EH (cell line): ENCODE measurements at places on chromosomes 5 and 9.

GRCh38 chr5:159678657-159679392 is 237.5 kb upstream of the ADRA1B start:
- DNase-seq: no peak

DNA sequence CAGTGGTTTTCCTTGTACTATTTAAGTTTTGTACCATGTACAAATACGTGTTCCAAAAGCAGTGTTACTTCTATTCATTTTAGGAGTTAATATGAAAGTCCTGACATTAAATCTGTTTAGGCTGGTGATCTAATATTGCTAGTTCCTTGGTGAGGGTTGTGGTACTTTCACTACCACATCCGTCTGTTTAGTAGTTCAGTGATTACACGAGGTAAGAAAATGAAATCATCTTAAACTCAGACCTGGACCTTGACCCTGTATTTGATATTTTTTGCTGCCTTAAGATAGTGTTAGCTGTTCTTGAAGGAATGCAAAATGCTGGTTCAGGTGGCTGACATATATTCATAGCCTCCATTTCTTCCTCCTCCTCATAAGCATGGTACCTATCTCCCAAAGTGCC is 50.3 kb downstream of the MTAP start:
- no peak for DNase-seq

- no peak for DNase-seq
These were observed 1.1 kb downstream of the NFIB start for GRCh38 chr9:14312719-14313377.

GRCh38 chr5:143652108-143652700 is 159.8 kb upstream of the HMHB1 start:
- DNase-seq: peak; percentile 23

GRCh38 chr5:76607353-76607871 is 15.8 kb downstream of the F2RL2 start:
- peak; percentile 52 for DNase-seq

DNA sequence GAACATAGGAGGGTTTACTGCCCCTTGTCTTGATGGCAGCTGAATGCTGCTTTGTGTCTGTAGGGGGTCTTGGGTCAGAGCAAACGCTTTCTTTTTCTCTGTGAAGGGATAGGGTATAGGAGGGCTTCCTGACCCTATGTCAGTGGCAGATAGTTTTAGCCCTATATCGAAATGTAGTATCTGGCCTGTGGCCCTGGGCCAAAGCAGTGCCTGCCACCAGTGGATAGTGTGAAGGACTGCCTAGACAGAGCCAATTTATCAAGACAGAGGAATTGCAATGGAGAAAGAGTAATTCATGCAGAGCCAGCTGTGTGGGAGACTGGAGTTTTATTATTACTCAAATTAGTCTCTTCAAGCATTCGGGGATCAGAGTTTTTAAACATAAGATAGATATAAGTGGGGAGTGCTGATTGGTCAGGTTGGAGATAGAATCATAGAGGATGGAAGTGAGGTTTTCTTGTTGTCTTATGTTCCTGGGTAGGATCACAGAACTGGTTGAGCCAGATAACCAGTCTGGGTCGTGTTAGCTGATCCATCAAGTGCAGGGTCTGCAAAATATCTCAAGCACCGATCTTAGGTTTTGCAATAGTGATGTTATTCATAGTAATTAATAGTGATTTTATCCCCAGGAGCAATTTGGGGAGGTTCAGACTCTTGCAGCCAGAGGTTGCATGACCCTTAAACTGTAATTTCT is 178.5 kb downstream of the GDNF start:
- no peak for DNase-seq

DNA sequence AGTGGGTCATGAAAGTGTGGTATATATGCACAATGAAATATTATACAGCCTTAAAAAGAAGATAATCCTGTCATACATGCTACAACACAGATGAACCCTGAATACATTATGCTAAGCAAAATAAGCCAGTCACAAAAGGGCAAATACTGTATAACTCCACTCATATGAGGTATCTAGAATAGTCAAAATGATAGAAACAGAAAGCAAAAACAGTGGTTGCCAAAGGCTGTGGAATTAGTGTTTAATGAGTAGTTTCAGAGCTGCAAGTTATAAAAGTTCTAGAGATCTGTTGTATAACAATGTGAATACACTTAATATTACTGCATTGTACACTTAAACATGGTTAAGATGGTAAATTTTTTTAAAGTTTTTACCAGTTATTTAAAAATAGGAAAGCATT is 135.0 kb downstream of the OXCT1 start:
- no peak for DNase-seq

GRCh38 chr9:21764846-21765245 is 37.6 kb upstream of the MTAP start:
- DNase-seq: peak; percentile 36

- peak; percentile 85 for DNase-seq
These were observed 644.9 kb downstream of the CCDC171 start for GRCh38 chr9:16197578-16198370.

GRCh38 chr5:31362529-31362900 is 169.0 kb downstream of the CDH6 start:
- DNase-seq: peak; percentile 79

DNA sequence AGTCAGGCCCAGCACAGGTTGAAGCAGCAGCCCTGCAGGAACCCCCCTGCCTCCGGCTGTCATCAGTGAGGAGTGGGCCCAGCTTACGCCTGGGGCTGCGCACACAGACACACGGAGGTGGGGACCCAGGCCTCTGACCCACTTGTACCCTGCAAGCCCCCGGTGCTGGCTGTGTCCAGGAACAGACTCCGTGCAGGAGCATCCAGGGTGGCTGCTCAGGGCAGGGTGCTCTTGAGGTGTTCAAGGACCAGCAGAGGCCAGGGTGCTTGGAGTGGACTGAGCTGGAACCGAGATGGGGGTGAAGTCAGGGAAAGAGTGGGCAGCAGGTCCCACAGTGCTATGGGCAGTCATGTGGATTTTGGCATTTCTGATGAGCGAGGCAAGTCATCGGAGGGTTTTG is 199.5 kb downstream of the CACNA1B start:
- no peak for DNase-seq

- DNase-seq: no peak
These were observed 21.6 kb upstream of the C5orf46 start for GRCh38 chr5:147927901-147928300.

- no peak for DNase-seq
These were observed 17.0 kb downstream of the FOCAD start for GRCh38 chr9:20701060-20701459.

- DNase-seq: no peak
These were observed 65.9 kb downstream of the PRKACG start for GRCh38 chr9:68947842-68948569.

GRCh38 chr5:163569284-163569683 is 63.9 kb downstream of the MAT2B start:
- peak; percentile 19 for DNase-seq

DNA sequence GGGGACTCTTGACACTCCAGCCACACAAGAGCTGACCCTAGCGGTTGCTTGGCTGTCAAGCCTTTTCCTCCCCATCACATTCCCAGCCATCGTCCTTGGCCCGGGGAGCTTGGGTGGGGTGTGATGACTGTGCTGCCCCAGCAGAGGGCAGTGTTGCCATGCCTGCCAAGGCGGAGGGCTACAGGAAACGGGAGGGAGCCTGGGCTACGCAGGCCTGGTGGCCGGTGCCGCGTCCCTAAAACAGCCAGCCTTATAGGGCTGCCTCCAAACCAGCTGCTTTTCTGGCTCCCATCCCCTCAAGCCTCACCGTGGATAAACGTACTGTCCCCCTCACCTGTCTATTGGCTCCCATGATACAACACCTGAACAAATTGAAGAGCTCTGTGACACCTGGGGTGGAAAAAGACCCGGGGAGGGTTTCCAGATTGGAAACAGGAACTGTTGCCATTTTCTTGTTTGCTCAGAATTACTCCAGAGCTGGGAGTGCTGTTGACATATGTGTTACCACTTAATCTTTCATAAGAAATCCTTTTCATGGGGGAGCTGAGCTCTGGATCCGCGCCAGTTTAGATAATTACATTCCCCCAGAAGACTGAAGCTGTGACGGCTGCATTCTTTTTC is 72.8 kb upstream of the ASTN2 start:
- peak; percentile 70 for DNase-seq

- DNase-seq: peak; percentile 54
These were observed 166.9 kb upstream of the KLF9 start for GRCh38 chr9:70581214-70581954.

DNA sequence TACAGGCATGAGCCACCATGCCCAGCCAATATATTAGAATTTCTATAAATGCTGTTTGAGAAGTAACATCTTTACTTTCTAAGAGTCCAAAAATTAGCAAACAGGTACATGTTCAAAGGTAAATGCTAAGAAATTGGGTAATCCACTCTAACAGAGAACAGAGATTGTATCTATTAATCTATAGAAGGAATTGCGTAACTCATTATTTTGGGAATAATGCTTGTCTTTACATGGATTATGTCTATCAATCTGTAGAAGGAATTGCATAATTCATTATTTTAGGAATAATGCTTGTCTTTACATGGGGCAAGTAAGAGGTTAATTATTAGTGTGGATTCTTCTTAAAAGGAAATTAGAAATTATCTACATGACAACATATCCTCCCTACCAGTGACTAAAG is 30.5 kb downstream of the CCNH start:
- DNase-seq: no peak

- DNase-seq: no peak
These were observed 2.7 kb upstream of the LHX2 start for GRCh38 chr9:124008694-124009530.

GRCh38 chr9:125820100-125820804 is 73.1 kb downstream of the PBX3 start:
- DNase-seq: peak; percentile 21

DNA sequence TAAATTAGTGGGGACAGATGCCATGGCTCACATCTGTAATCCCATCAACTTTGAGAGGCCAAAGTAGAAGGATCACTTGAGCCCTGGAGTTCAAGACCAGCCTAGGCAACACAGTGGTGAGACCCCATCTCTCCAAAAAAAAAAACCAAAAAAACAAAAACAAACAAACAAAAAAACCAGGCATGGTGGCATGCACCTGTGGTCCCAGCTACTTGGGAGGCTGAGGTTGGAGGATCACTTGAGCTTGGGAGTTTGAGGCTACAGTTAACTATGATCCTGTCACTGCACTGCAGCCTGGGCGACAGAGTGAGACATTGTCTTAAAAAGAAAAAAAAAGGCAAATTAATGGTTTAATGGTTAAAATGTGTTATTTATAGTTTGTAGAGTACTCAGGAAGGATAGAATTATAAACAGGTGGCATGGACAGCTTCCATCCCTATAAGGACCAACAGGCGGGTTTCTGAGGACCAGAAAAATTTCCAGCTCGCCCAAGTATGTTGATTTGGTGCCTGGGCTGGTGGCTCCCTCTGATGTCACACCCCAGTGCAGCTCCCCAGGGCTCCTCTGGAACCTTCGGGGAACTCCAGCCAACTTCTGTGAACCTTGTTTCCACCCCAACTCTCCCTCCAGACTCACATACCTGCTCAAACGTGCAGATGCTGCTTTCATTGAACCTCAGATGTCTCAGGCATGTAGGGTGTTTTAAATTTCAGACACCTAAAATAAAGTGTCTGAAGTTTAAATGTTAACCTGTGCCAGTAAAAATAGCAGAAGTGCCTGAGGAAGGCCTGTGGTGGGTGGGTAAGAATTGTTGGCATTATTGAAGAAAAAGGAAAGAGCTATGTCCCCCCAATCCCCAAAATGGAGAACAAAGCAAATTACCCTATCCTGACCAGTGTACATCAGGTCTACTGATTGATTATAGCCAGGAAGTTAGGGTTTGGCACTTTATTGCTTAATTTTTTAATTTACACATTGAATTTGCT is 69.0 kb downstream of the TRIO start:
- DNase-seq: no peak

GRCh38 chr9:110949081-110949480 is 89.2 kb downstream of the LPAR1 start:
- DNase-seq: peak; percentile 58

DNA sequence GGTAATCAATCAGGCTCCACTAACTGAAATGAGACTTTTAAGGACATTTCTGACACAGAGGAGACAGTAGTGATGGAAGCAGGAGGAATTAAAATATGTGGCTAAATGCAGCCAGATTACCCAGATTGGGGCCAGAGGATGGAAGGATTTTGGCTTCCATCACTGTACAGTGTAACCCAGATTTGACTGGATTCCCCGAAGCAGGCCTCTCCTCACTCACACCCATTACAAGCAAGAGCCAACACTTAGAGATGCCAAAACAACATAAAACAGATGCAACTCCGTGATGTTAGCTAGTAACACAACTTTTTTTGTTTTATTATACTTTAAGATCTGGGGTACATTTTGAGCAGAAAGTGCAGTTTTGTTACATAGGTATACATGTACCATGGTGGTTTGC is 17.6 kb downstream of the TEK start:
- DNase-seq: no peak

GRCh38 chr9:110364451-110364850 is 26.8 kb upstream of the TXNDC8 start:
- DNase-seq: no peak

GRCh38 chr9:128911529-128912035 is 9.2 kb upstream of the PHYHD1 start:
- DNase-seq: peak; percentile 96

GRCh38 chr5:89826938-89827337 is 582.6 kb downstream of the CETN3 start:
- DNase-seq: no peak

DNA sequence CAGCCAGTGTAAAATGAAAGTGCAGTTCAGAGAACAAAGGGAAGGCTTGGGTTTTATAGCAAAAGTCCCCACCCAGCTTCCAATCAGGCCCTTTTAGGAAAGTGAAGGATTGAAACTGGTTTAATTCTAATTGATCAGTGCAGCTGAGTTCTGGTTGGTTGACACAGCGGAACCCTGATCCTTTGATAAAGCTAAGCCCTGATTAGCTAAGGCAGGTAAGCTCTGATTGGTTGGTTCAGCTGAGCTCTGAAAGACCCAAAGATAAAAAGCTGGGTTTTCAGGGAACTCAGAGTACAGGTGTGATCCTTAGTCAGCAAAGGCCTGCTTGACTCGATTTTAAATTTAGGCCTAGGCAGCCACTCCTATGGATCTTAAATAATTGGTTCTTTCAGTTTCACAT is 70.8 kb upstream of the PRRC1 start:
- no peak for DNase-seq

- DNase-seq: peak; percentile 8
These were observed 194.2 kb upstream of the HAPLN1 start for GRCh38 chr5:83914662-83915418.

DNA sequence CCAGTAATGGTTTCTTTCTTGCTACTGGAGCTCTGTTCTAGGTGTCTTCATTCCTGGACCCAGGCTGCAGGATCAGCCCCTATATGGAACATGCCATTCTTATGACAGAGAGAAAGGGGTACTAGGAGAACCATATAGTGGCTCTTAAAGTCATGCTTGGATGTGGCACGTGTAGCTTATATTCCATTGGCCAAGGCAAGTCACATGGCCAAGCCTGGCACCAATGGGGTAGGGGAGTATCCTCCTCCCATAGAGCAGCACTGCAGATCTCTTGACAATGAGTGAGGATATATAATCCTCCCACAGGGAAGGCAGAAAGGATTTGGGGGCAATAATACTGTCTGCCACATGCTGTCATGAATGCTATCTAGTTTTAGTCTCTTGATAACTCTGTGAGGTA is 193.3 kb downstream of the PALM2AKAP2 start:
- no peak for DNase-seq

GRCh38 chr9:131943351-131943841 is 136.3 kb downstream of the MED27 start:
- no peak for DNase-seq
